GM12878 (cell line): ENCODE measurements at places on chromosomes 7 and 10.
A peak's percentile ranks its signal among the peaks of the same experiment; 100 is the strongest.

GRCh38 chr7:132450188-132450587, 126.1 kb downstream of the PLXNA4 start:
- DNase-seq = no peak
- no peaks in the 10 kb centered on the region for H3K4me1 ChIP-seq
- no peak overlapping the region for H3K4me3 ChIP-seq
- peaks cover 3% of the 10 kb centered on the region; the same call in 1 of the 2 replicates for H3K27me3 ChIP-seq
- no peak overlapping the region for H3K27ac ChIP-seq

DNA sequence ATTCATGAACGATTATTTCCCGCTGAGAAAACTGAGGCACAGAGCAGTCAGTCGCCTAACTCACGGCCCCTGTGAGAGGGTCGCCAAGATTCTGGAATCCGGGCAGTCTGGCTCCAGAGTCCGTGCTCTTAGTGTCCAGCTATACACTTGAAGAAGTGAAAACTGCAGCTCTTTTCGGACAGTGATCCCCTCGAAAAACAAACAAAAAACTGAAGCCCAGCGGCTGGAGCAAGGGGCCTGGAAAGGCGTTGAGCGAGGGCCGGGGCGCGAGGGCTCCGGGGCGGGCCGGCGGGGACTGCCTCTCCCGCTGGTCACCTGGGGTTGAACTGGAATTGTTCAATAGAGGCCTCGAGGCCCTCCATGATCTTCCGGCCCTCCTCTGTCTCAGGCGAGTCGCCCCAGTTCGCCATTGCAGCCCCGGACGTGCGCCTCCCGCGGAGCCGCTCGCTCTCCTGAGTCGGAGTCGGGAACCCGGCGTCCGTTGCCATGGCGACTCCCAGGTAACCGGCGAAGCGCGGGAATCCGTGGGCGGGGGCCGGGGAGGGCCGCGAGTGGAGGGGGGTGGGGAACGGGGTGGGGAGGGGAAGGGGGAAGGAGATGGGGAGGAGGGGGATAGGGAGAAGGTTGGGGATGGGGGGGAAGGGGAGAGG, 881 bp downstream of the C10orf67 start:
- no peak for DNase-seq
- H3K4me3 ChIP-seq = no peak overlapping the region
- no peaks in the 10 kb centered on the region for H3K36me3 ChIP-seq
- H3K27me3 ChIP-seq = no peaks in the 10 kb centered on the region
- H3K27ac ChIP-seq = no peak overlapping the region
- no peaks in the 10 kb centered on the region for H3K4me1 ChIP-seq

- H3K36me3 ChIP-seq = no peaks in the 10 kb centered on the region
- H3K27ac ChIP-seq = peak overlapping the region; percentile 38; the same call in 1 of the 2 replicates
- no peaks in the 10 kb centered on the region for H3K27me3 ChIP-seq
- H3K4me1 ChIP-seq = peaks cover 53% of the 10 kb centered on the region
- peak; percentile 35 for DNase-seq
Measured at GRCh38 chr10:44264244-44264643, 120.7 kb downstream of the CXCL12 start.

- no peak for DNase-seq
- H3K36me3 ChIP-seq = no peaks in the 10 kb centered on the region
- H3K27me3 ChIP-seq = no peaks in the 10 kb centered on the region
- no peaks in the 10 kb centered on the region for H3K4me1 ChIP-seq
- H3K27ac ChIP-seq = no peak overlapping the region
Measured at GRCh38 chr10:1205450-1206030, 149.4 kb downstream of the WDR37 start.

DNA sequence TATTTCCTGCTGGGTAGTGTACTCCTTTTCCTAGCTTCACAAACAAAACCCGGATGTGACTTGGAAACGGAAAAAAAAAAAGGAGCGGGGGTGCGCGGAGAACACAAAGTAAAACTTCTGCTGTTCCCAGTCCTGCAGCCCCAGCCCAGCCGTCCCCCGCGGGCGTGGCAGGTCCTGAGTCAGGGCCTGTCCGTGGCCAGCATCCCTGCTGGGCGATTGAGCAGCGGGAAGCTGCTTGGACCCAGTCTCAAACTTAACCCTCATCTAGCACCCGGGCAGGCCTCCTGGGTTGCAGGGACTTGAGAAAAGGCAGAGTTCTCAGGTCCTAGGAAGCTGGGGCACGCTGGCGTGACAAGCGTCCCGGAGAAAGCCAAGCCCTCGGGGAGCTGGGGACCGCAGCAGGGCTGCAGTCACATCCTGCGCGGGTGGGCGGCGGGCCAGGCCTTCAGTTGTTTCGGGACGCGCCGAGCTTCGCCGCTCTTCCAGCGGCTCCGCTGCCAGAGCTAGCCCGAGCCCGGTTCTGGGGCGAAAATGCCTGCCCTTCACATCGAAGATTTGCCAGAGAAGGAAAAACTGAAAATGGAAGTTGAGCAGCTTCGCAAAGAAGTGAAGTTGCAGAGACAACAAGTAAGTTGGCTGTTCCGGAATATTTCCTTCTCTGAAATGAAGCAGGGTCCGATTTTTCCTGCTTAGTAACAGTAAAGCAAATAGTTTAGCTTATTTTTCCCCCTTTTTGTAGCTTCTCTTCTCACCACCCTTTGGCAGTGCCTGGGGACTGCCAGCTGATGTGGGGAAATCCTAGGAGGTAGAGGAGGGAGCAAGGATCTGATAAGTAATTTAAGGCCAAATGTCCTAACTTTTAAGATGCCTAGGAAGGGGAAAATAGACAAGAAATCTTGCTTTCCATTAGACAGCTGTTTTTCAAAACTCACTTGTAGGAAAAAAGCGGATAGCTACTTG, at the start of gene GNG11:
GNG11 (plus strand) TSS at position 129 of the 960 bp plus-strand sequence; CDS start at position 532, 403 bp downstream.
- H3K36me3 ChIP-seq = no peaks in the 10 kb centered on the region
- peak within 1 kb of the TSS; percentile 24; the same call in 1 of the 2 replicates for H3K27ac ChIP-seq
- no peak for DNase-seq
- no peaks in the 10 kb centered on the region for H3K27me3 ChIP-seq
- H3K4me3 ChIP-seq = peak within 1 kb of the TSS; percentile 61
- no peaks in the 10 kb centered on the region for H3K4me1 ChIP-seq

DNA sequence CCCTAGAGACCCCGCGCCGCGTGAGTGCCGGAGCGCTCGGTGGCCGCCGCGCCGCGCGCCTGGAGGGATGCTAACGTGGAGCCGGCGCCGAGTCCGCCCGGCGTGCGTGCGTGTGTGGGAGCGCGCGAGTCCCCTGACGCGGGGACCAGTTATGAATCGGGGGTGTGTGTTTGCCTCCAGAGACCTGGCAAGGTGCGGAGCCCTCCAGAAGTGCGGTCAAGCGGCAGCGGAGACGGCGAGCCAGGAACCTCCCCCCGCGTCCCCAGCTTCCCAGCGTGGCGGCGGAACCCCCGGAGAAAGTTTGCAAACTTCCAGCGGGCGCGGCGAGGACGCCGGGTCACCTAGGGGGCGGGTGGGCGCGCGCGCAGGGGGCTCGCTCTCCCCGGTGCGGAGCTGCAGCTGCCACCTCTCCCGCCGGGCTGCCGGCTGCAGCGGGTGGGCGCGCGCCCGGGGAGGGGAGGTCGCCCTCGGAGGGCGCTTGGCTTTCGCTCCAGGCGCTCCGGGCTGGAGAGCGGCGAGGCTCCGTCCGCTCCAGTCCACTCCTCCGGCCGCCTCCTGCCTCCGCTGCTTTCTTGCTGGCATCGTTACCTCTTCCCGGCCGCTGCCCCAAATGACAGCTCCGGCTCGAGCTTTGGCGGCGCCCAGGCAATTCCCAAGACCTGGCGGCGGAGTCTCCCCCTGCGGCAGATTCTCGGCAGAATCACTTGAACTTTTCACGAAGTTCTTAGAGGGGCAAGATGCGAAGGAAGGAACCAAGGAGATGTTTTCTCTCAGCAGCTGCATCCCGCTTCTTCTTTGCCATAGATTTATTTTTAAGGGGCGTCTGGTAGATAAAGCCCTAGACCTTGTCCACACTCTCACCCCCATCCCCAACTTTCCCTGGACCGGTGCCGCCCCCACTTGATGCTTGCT, 2.3 kb upstream of the CREB5 start:
- no peaks in the 10 kb centered on the region for H3K36me3 ChIP-seq
- no peak for DNase-seq
- H3K4me3 ChIP-seq = peak overlapping the region; percentile 53
- 0 out of 2 replicates have a peak, but pooled peaks cover 2% of the 10 kb centered on the region for H3K4me1 ChIP-seq

DNA sequence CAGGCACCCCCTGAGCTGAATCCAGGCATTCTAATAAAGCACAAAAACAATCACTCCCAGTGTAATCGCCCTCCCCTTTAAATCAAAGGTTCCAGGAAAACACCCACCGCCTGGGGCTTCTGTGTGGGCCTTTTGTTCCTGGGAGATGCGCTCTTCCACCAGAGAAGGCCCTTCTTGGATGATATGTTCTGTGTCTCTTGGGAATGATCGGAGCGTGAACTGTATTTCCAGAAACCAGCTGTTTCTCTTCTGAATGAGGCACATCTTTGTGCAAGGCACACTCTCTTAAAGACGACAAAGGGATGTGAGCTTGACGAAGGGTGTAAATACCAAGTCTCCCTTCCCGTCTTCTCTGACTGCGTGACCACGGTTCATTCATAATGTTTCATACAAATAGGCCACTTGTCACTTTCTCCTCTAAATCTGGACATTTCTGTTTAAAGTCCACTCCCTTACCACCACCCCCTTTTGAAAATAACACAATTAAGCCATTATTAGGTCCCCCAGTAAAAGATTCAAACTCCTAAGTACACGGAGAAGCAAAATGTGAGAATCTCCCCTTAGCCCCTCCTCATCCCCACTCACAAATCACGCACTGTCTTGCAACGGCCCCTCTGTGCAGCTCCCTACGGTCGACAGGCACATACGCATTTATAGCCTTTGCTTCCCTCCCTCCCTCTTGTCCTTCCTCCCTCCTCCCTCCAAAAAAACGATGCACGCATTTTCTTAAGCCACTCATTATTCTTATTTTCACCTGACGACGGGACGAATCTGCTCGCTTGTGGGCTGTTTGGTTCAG, 45.6 kb upstream of the ENO4 start:
- H3K4me1 ChIP-seq = no peaks in the 10 kb centered on the region
- H3K27me3 ChIP-seq = no peaks in the 10 kb centered on the region; the same call in none of the 2 replicates
- no peak overlapping the region for H3K27ac ChIP-seq
- no peaks in the 10 kb centered on the region for H3K36me3 ChIP-seq
- DNase-seq = no peak

DNA sequence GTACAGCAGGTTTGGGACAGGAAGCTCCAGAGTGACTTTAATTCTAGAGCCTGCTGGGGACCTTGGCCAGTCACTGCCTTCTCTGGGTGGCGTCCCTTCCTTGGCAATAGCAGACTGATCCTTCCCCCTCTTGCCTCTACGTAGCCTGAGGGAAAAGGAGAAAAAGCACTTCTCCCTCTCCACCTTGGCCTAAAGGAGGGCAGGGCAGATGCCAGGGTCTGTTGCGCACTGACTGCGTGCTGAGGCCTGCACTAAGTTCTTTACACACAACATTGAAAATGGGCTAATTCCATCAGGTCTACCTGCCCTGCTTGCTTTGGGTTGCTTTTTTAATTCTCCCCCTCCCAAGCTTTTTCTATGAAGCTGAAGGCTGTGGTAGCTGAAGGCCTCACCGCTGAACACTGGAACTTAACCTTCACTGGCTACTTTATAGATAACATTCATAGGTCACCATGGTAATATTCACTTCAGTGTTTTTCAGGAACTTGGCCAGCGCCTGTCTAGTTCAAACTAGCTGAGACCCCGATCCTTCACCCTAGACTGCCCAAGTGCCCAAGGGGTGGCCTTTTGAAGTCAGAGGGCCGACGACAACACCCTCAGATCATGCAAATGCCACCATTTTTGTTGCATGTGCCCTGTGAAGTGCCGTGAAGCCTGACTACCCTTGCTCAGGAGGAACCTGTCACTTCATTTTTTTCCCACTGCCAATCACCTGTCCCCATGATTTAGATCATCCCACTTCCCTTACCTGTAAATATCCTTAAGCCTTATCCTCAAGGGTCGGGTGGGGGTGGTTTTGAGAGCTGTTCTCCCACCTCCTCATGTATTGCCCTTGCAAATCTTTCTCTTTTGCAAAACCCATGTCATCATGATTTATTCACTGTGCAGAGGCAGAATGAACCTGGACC, 28.7 kb downstream of the PRF1 start:
- peaks cover 29% of the 10 kb centered on the region for H3K4me1 ChIP-seq
- no peaks in the 10 kb centered on the region for H3K36me3 ChIP-seq
- no peak overlapping the region for H3K27ac ChIP-seq
- DNase-seq = no peak
- H3K4me3 ChIP-seq = no peak overlapping the region
- H3K27me3 ChIP-seq = no peaks in the 10 kb centered on the region

GRCh38 chr7:78130446-78131215, 332.1 kb downstream of the PHTF2 start:
- no peak overlapping the region for H3K4me3 ChIP-seq
- H3K27me3 ChIP-seq = no peaks in the 10 kb centered on the region; the same call in 1 of the 2 replicates
- H3K36me3 ChIP-seq = no peaks in the 10 kb centered on the region
- DNase-seq = no peak
- H3K4me1 ChIP-seq = no peaks in the 10 kb centered on the region

DNA sequence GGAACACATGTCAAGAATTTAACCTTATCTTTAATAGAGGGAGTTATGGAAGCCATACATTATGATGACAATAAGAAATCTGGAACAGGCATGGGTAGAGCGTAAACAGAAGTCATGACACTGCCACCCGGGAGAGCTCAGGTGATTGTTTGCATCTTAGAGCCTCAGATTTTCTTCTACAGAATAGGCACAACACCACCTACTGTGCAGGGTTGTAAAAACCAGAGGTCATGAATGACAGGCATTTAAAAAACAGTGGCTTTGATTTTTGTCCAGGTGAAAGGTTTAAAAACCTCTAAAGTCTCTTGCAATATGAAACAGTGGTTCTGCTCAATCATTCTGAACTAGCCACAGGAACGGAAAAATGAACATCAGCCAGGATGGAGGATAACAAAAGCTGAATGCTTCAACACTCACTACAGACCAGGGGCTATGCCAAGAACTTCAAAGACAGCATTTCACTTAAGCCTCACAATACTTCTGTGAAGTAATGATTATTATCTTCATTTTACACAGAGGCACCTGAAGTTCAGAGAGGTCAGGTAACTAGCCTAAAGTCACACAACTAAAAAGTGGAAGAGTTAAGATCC, 123.8 kb downstream of the SLC25A13 start:
- H3K4me1 ChIP-seq = no peaks in the 10 kb centered on the region
- peaks cover 2% of the 10 kb centered on the region; the same call in 1 of the 2 replicates for H3K36me3 ChIP-seq
- H3K4me3 ChIP-seq = no peak overlapping the region
- no peak for DNase-seq
- no peak overlapping the region for H3K27ac ChIP-seq

GRCh38 chr7:147483634-147484292, 1106.8 kb upstream of the C7orf33 start:
- no peaks in the 10 kb centered on the region for H3K36me3 ChIP-seq
- no peak overlapping the region for H3K4me3 ChIP-seq
- no peak for DNase-seq
- no peaks in the 10 kb centered on the region for H3K4me1 ChIP-seq
- H3K27ac ChIP-seq = no peak overlapping the region
